Cortex of kidney (tissue), 1 donor: ENCODE measurements at places on chromosomes 2 and 18.

DNA sequence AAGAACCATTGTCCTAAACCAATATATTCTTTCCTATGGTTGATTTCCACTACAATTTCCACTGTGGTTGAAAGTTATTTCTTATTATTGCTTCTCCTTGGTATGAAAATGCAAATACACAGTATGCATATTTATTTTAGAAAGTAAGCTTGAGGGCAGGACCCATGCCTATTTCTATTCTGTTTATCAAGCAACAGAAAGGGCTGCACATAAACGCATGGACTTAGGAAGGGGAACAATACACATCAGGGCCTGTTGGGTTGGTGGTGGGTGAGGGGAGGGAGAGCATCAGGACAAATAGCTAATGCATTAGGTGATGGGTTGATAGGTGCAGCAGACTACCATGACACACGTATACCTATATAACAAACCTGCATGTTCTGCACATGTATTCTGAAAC lies 20.7 kb downstream of the SLC4A3 start:
- DNase-seq = no peak

- no peak for DNase-seq
These were observed 61.4 kb downstream of the SMAD7 start for GRCh38 chr18:48889115-48889941.

- DNase-seq = no peak
These were observed 54.0 kb upstream of the NOSTRIN start for GRCh38 chr2:168748461-168748860.

DNA sequence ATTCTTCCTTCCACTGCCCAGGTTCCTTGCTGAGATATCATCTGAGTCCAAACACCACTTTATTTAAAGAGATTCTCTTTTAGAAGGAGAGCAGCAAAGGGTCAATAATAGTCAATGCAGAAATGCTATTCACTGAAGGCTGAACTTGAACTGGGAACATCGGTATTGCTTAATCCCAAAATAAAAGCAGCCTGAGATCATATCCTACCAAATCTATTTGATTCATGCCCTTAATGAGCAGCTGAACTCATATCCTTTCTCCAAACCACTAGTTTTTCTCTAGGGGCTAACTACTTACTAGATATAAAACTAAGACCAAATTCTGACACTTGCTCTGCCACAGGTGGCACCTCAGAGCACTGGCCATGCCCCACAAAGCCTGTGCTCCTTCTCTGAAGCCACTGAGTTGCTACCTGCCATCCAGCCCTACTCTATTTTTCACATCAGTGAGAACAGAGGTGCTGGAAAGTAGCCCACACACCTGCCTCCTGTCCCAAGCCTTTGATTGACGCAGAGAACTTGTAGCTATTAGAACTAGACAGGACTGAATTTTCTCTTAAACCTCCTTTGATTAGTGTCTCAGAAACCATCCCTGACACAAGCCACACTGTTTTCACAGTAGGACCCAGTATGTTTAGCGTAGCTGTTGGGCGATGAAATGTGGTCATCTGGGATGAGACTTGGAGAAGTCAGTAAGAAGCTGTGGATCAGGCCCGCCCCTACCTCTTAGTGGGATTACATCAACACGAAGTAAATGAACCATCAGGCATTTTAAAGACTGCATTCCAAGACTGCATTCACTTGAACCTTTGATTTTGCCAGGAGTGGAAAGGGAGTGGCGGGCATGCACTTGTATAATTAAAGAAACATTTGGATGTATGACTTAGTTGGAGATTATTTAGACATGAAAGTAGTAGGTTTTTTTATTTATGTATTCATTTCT lies 124.3 kb downstream of the RBMS1 start:
- no peak for DNase-seq
